ENCODE measurements at places on chromosomes 7 and 10.

- no peak for DNase-seq
Measured at GRCh38 chr10:114708717-114709335, 50.8 kb upstream of the ABLIM1 start.

- DNase-seq: no peak
Measured at GRCh38 chr7:77246026-77246640, 46.5 kb upstream of the FGL2 start.

DNA sequence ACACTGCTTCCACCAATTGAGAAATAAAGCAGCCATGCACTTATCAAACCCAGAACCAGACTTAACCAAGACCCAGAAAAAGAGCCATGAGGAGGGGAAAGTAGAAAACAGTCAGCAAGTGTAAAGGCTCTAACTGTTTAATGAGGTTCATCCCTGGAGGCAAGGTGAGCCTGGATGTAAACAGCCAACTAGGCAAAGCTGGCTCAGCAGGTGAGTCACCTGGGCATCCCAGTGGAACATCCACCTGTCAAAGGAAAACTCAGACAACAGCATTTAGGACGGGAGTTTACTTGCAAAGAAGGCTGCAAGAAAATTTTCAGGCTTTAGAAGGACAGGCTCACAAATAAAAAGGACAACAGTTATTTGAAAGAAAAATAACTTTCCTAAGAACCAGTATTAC lies 153.0 kb downstream of the SNX13 start:
- DNase-seq: no peak

DNA sequence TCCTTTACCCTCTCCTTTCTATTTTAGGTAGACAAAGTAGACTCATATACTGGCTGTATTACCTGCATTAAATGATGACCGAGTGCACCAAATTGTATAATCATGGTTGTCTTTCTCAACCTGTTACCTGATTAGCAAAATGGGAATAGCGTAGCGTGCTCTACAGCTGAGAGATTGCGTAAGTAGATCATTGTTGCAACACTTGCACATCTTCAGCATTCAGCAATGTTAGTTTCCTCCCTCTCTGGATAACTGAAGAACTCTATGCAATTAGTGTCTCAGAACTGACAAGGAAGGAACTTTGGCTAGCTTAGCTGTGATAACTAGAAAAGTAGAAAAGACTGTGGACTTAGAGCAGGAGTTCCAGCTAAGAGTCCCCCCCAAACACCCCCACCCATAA lies 787.4 kb downstream of the PHTF2 start:
- DNase-seq: no peak

DNA sequence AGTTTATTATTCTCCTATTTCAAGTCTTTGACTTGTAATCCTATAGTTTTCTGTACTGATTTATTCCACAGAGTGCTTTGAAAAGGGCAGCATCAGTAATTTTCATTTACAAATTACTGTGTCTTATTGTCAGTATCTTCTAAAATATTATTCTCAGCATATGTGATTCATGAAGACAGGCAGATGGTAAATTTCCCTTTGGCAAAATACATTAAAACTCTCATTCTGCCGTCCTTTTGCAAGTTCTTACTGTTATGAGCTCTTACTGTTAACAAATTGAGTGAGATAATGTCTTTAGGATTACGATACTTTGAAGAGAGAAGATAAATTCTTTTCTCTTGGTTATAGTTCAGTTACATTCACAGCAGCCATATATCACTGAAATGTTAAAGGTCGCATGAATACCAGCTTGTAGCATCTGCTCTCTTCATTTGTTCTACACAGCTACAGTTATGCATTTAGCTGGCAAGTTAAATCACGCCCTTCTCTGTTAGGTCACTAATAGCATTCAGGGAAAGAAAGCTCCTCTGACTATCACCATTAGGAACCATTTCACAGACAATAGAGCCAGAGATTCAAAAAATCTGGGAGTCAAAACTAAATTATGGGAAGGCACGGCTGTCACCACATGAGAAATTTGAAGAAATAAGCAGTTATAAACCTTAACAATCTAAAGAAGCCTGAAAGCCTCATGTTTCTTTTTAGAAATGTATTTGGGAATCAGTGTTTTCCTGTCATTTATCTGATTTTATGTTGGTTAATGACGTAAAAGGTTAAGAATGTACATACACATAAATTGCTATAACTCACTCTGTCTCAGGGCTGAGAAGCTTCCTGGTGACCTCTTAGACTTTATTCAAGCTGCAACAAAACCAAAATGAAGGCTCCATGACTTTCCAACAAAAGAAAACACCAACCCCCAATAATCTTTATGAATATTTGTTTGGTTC lies 109.6 kb upstream of the SP4 start:
- no peak for DNase-seq

- DNase-seq: no peak
Measured at GRCh38 chr7:102892631-102893278, 20.0 kb upstream of the LRRC17 start.

- DNase-seq: no peak
Measured at GRCh38 chr7:22952306-22953015, 61.5 kb downstream of the HYCC1 start.

- DNase-seq: no peak
Measured at GRCh38 chr10:6065406-6065805, 3.2 kb upstream of the IL2RA start.

- no peak for DNase-seq
Measured at GRCh38 chr10:116888380-116889055, 39.2 kb downstream of the ENO4 start.

All from renal cortex interstitium (tissue), 15 donors.